ENCODE measurements at places on chromosomes 2 and 18.

- DNase-seq = peak; percentile 92
Measured at GRCh38 chr2:36561237-36561944, 36.6 kb downstream of the FEZ2 start.

DNA sequence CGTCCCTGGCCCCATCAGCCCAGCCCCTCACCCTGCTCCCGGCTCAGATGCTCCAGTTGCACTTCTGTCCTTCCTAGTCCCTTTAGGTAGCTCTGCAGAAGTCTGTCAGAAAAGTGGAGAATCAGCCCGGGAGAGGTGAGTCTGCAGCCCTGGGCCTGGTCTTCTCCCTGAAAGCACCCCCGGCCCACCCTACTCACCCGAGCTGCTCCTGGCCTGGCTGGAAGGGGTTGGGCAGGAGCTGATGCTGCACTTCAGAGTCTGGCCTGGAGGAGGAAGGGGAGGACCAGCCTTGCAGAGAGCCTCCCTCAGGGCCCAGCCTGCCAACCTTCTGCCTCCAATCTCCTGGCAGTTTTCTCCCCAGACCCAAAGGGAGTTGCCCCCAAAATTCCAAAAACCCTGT, 15.8 kb downstream of the KHK start:
- DNase-seq = no peak

GRCh38 chr2:30807249-30807648, at the start of gene CAPN13:
CAPN13 (minus strand) TSS chr2:30807446; CDS start chr2:30787325, 20,121 bp downstream.
- no peak for DNase-seq

DNA sequence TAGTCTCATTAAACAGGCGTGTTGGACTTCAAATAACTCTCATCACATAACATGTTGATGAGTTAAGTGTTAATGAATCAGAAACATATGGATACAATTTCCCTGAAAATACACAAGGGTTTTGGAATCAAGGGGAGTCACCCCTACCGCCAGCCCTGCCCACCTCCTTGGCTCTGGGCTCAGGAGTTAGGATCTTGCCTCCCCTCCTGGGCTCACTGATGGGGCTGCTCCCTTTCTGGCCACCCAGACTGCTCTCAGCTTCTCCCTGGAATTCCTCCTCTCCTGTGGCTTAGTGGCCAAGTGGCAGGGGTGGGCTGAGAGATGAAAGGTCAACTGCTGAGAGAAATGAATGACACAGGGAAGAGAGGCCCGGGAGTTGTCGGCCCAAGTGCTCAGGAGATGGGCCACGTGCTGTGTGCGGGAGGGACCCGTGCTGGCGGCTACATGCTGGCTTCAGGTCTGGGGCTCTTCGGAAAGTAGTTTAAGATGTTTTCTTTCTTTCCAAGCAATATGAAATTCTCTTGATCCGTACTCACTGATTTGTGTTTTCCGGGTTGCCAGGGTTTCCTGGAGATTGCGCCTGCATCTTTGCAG, 55.8 kb upstream of the TNP1 start:
- DNase-seq = no peak

GRCh38 chr2:631741-632140, 45.5 kb downstream of the TMEM18 start:
- DNase-seq = no peak

All from fibroblast of skin of scalp (primary cell).